Stimulated activated CD8-positive, alpha-beta memory T cell treated with anti-CD3 and anti-CD28 coated beads, Interleukin-4, amount 100 ng/mL, for 48 hours (primary cell): ENCODE measurements at places on chromosomes 6 and 20.

DNA sequence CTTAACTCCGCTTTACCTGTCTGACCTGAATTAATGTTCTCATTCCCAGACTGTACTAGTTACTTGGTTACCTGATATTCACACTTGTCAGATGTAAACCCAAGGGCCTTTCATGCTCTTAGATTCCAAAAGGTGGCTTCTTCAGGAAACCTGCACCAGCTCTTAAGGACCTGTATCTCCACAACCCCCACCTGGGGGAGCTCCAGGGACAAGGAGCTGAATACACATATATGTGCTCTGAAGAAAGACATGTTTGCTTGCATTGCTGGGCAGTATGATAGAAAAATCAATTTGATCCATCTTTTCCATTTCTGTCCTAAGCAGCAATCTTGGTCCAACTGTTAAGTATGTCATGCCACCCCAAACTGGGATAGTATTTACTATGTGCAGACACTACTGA lies 64.8 kb upstream of the POU3F2 start:
- DNase-seq = no peak

GRCh38 chr20:21270806-21271205 lies 32.3 kb upstream of the XRN2 start:
- DNase-seq = no peak

DNA sequence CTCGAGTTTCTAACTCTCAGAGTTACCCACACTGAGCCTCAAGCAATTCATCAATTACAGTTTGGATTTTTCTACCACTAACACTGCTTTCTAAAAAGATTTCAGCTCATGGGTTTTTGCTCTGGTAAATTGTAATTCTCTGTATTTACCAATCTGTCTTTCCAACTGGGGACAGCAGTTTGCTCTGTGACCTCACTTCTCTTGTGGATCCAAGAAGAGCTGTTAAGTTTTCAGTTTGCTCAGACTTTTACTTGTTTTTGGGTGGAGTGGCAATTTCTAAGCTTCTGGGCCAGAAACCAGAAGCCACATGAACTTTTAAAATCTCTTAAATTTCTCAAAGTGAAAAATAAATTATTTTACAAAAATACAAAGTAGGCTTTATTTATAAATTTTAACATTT lies 74.2 kb downstream of the ROS1 start:
- DNase-seq = no peak

GRCh38 chr6:63236398-63236817 lies 25.1 kb downstream of the FKBP1C start:
- DNase-seq = no peak

DNA sequence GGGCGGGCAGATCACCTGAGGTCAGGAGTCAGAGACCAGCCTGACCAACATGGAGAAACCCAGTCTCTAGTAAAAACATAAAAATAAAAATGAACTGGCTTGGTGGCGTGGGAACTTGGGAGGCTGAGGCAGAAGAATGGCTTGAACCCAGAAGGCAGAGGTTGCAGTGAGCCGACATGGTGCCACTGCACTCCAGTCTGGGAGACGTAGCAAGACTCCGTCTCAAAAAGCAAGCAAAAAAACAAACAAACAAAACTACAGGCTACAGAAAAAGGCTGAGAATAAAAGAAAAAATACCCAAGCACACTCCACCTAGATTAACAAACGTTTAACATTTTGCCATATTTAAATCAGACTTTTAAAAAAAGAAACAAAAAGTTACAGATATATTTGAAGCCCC lies 5.9 kb downstream of the PTCRA start:
- no peak for DNase-seq

DNA sequence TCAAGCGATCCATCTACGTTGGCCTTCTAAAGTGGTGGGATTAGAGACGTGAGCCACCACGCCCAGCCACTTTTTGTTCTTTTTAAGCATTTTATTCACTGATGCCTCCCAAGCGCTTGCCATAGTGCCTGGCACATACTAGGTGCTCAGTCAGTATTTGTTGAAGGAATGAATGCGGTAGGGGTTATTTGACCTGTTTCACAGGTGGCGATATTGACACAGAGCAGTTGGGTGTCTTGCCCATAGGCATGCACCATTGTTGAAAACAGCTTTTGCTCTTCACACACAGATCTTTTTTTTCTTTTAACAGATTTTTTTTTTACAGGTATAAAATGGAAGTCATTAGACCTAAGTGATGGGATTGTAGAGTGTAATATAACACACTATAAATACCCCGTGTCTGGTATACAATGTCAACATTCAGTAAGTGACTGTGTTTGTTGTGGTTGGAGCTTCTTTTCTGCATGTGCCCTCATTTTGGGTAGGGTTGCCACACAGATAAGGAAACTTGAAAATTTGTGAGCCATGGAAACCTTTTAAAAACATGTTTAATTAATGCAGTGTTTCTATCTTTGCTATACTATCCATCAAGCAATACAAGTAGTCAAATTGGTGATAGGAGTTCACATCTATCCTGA lies 24.8 kb downstream of the RREB1 start:
- no peak for DNase-seq

GRCh38 chr20:45104786-45105185 lies 3.9 kb upstream of the KCNS1 start:
- no peak for DNase-seq

DNA sequence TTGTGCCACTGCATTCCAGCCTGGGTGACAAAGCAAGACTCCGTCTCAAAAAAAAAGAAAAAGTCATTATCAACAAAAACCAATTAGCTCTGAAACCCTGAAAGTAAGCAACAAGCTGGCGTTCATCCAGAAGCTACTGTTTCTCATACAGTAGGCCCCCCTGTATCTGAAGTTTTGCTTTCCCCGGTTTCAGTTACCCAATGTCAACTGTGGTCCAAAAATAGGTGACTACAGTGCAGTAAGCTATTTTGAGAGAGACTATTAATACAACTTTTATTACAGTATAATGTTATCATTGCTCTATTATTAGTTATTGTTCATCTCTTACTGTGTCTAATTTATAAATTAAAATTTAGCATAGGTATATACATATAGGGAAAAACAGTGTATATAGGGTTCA lies 135.1 kb downstream of the KIF16B start:
- DNase-seq = no peak

GRCh38 chr6:168088161-168089053 lies 9.4 kb upstream of the FRMD1 start:
- DNase-seq = no peak

DNA sequence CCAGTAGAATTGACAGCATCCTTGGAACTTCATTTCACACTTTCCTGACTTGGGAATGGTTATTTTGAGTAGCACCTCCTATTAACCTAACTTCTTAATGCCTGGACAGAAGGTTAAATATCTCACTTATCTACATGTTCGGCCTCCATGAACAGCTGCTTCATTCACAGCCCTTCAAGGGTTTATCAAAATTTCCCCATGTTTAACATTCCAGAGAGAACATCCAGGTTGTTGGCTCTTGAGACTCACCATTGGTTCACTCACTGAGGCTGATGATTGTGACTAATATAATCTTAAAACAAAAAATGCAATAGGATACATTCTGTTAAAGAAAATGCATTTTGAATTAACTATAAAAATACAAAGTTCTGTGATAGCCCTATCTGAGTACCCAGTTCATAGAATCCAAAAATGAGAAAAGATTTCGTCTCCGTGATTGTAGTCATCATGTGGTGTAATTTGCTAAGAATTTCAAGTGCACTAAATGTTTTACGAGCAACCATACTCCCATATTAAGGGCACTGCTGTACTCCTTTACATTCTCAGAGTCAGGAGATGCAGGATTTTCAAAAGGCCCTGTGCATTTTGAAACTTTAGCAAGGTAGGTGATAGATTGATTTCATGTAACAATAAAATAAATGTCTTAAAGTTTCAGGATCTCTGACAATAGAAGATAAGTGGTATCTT lies 260.6 kb upstream of the TAB2 start:
- DNase-seq = no peak

GRCh38 chr6:2949536-2950083 lies 21.8 kb downstream of the SERPINB6 start:
- DNase-seq = peak; percentile 9

DNA sequence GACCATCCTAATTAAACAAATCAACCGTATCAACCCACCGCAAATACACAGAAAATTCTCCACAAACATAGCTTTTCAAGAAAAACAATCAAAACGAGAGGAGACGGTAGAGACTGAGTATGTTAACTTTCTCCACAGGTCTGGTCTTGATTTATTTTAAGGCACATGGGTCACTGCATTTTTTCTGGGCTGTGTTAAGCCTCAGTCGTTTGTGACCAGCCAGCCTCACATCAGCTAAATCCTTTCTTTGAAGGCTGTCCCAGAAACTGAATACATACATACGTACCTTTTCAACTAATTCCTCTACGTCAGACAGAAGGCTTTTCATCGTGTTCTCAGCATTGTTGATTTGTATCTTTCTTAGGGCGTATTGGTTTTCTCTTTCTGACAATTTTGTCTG lies 69.4 kb downstream of the LAMA4 start:
- DNase-seq = no peak

DNA sequence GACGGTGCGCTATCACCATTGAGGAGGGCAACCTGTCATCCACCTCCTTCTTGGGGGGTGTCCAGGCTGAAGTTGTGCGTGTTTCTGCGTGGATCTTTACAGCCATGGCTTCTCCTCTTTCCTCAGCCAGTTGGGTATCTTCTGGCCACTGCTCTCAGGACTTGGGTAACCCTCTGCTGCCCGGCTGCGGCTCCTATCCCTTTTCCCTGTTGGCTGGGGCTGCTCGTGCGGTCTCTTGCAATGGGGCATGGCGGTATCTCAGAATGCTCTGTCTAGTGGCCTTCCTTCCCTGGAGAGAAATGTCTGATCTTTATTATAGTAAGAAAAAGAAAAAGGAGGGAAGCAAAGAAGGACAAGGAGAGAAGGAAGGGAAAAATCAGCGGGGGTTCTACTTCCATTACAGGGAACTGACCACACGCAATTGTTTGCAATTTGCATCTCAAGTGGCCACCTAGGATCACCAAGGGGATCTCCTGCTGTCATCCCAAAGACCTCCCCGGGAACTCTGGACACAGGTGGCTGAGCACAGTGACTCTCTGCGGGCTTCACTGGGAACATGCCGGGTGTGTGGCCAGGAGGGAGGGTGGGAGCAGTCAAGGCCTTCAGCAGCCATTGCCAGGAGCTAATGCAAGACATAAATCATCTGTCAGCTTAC lies 60.8 kb downstream of the NPEPL1 start:
- no peak for DNase-seq

DNA sequence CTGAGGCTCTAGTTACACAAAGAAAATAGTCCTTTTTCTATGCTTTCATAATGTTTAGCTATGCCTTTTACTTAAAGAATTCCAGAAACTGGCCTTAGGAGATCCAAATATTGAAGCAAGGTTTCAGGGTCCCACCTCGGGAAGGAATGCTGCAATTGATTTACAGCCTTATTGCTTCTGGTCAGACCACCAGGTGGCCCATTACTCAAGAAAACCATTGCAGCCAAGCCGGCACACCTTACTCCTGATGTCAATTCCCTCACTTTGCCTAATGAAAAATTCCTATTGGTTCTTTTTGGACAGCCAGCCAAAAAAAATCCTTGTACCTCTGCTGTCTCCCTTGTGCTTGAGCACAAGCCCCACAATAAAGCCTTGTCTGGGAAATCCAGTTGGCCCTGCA lies 173.9 kb downstream of the LMBRD1 start:
- no peak for DNase-seq

DNA sequence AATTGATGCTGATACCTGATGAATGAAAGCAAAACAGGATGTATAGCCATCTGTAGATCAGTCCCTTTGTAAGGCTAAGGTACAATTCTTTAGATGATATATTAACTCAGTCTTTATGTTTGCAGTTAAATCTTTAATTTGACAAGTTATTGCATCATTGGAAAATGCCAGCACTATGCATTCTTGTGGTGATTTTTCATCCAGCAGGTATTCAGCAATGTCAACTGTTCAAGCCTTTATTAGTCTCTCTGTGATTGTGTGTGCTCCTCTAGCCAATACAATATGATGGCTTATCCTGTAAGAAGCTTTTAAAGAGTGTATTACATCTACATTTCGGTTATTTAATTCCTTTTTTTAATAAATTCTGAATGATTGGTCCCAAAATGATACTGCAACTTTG lies 34.3 kb downstream of the HLA-DMB start:
- no peak for DNase-seq

DNA sequence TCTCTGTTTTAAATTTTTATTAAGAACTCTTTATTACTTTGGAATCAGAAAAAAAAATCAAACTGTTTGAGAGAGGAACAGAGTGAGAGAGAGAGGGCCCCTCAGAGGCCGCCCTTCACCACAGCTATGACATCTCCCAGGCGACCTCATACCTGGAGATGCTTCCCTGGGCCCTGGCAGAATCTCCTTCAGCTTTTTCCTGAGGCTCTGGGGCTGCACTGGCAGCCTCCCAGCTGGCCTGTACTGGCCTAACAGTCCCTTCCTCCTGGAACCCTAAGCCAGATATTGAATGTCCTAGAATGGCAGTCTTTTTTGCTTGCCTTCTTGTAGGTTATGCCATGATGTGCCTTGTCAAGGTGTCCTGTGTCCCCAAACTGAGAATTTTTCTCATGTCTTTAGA lies 13.7 kb downstream of the ABHD12 start:
- DNase-seq = no peak

- no peak for DNase-seq
These were observed 444.1 kb downstream of the KHDRBS2 start for GRCh38 chr6:61841958-61842357.
